ENCODE measurements at places on chromosomes 2 and 18.
A peak's percentile ranks its signal among the peaks of the same experiment; 100 is the strongest.

- no peak for DNase-seq
These were observed 16.3 kb downstream of the CNDP2 start for GRCh38 chr18:74512321-74513053.

DNA sequence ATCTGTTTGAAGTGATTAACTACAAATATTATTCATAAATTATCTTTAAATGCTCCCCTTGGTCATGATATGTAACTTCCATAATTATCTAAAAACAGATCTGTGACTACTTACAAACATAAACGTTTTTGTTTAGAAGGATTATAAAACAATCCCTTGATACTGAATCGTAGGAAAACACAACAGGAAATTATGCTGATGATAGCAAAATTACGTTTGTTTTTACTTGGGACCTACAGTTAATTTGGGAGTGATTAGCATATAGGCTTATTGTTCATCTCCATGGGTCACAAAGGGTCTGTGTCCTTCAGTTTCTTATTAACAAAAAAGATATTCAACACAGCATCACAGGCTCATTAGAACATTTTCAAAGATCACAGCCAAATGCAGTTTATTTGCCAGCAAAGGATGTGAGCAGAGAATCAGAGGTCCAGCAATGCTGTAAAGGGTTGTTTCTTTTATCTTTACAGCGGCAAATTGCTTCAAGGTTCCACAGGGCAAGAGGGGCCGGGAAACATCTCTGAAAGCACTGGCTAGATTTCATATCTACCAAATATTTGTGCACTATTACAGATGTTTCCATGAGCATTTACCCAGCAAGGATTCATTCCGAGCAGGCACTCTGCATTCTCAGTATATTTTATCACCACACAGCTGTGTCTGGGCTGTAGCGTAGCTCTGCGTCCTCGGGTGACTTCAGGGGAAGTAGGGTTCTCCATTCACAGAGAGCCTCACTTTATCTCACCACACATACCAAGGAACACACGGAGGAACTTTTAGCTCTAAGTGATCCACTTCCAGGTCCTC, 4.1 kb downstream of the CCDC195 start:
- peak; percentile 38 for DNase-seq

DNA sequence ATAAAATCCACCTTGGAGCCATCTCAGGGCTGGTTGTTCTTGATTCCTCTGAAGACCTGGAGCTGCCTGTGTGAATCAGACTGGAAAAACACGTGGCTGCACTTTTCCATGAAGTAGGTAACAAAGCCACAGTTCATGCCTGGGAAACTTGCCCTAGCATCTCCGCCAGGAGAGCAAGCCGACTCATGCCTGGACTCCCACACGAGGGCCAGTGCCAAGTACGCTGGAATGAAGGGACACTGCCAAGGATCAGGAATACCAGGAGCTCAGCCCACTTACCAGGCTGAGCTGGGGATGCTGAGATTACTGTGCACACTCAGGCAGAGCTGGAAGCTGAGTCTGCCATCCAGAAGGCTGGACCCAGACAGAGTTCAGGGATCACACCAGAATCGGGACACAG, 10.9 kb upstream of the FHL2 start:
- DNase-seq: peak; percentile 32

DNA sequence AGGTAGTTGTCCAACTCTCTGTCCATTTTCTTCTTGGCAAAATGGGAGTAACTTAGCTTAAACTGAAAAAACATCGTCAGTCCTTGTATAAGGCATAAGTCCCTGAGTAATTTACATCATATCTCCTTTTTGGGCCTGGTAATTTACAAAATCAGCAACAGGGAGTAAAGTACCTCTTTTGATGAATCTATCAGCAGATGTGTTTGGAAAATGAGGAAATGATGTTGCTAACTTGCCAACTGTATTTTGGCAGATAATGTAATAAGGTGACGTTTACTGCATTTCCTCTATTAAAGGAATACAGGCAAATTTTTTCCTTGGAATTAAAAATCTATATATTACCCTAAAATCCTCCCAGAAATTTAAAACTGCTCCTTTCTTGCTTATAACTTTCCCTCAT, 29.2 kb downstream of the ANKRD44 start:
- DNase-seq: no peak

- no peak for DNase-seq
These were observed 55.2 kb downstream of the SNORC start for GRCh38 chr2:232925153-232925820.

DNA sequence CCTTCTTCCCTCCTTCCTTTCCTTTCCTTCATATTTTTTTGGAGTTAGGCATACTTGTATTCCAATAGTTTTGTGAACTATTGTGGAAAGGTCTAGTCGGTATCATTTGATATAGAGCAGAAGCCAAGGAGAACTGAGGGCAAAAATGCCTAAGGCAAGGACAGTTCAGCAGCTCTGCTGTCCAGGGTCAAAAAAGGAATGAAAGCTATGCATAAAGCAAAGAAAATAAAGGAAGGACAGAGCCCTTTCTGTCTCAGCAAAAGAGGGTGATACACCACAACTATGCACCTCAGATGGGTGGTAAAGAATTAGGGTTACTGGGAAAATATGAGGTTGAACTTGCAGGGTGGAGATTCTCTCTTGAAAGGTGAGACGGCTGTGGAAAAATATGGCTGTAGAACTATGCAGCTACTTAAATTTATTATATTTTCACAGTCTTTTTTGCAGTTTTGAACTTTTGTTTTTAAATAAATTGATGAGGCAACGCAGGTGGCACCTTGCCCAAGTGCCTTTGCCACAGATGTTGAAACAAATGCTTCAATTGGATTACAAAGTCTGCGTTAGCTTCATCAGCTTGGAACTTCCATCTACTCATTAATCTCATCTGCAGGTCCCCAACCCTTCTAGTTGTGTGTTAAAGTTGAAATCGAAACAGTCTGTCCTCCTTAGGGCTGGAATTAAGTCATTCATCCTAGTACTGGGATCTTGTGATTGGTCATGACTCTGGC, 20.8 kb downstream of the LHCGR start:
- DNase-seq: no peak

DNA sequence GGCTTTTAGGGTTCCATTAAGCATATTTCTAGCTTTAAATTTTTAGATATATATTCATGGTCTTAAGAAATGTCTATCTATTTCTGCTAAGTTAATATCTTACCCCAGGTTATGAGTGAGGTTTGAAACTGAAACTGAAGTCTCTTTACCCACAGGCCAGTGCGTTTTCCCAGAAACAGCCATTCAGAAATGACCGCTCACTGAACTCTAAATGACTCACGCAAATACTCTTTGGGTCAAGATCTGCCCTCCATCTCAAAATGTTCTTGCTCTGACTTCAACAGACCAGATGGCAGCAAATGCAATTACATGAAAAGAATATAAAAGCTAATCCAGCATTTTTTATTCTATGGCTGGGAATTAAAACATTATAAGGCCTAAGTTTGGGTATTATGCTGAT, 315.2 kb downstream of the TDRD15 start:
- DNase-seq: peak; percentile 21

GRCh38 chr18:55582325-55582724, 5.7 kb downstream of the TCF4 start:
- no peak for DNase-seq

GRCh38 chr2:176817061-176817565, 395.5 kb upstream of the HNRNPA3 start:
- DNase-seq: no peak

DNA sequence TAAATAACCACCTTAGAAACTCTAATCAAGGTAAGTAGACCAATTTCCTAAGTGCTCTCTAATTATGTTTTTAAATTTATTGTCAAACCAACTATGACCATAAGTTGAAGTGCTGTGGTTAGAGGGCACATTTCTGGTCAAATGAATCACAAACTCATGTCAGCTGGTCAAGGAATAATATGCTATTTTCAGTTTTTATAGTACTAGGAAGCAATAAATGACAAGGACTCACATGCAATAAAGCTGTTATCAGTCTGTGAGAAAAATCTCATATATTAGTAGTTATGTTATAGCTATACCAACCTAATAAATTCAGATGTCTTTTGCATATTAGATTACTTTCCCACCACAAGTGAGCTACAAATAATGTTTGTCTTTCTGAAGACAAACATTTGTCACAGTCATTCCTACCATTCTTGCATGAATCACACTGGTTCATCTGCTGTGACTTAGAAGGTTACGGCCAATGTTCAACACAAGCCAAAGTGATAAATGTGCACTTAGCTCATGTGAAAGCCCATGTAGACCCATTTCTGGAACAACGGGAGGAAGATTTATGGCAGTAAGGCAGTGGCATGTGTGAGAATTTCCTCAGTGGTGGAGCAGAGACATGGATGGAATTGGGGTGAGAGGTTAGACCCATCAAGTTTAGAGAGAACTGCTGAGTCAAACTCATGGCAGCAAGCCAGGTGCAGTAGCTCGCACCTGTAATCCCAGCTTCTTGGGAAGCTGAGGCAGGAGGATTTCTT, 27.4 kb upstream of the CCNYL1 start:
- DNase-seq: no peak

GRCh38 chr2:3301001-3301400, 76.6 kb downstream of the EIPR1 start:
- DNase-seq: no peak

DNA sequence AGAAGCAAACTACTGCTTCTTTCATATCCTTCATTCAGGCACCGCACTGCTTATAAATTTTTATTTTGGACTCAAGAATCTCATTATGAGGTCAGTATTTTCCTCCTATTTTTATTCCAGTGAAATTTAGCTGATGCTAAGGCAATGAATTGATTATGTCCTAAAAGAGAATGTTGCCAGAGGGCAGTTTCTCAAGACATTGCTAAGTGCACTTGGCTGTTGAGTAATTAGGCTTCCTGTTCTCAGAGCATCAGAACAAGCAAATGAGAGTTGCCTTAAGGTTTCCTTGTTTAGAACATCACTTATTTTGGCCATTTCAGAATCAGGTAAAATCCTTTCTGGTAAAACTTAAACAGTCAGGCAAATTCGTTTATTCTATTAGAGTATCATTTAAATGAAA, 548.6 kb upstream of the ZEB2 start:
- no peak for DNase-seq

DNA sequence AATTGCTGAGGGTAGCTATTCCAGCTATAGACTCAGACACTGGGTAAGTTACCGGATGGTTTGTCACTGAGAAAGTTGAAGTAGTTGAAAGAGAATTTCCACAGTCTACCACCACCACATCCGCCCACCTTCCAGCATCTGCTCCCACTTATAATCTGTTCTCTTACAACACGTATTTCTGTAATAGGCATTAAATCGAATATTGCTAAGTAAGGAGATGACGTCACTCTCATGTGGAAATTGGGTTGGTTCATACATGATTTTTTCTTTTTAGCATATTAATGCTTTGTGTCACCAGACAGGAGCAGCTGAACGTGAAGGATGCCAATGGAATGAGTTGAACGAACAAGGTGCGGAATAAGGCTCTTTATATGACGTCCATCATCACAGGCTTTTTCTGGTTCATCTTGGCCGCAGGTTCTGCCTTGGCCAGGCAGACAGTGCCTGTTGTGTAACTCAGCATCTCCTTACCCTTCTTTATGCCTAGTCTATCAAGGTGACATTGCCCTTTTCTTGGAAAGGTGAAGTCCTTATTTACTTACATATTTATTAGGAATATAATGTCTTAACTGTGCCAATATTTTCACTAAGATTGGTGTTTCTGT, 45.9 kb downstream of the THUMPD2 start:
- no peak for DNase-seq

DNA sequence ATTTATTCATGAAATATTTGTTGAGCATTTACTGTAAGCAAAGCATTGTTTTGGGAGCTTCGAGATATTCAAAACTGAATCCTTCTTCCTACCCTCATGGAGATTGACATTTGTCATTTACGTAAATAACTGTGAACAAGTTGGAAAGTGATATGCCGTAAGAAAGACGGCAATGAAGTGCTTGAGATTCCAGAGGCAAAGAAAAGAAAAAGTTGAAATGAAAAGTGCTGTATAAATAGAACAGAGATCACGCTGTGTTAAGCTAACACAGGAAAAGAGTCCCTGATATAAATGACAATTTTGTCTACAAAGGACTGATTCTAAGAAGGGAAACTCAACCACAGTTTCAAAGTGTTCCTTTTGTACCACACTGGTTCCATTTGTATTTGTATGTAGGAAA, 1.8 kb downstream of the CHRNA1 start:
- no peak for DNase-seq

DNA sequence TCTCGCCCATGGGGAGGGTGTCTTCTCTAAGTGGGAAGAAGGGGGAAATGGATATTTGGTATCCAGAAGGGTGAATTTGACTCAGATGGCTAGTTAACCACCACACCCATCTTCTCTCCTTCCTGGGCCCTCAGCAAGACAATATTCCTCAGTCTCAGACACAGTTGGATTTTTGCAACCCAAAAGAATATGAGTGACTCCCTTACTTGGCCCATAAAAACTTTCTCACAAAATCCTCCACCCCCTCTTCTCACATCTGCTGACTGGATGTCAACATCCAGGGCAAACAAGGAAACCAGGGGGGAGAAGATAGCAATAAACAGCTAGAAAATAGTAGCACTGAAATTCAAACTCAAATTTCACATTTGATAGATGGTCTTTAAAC, 35.3 kb upstream of the GCC2 start:
- DNase-seq: no peak

DNA sequence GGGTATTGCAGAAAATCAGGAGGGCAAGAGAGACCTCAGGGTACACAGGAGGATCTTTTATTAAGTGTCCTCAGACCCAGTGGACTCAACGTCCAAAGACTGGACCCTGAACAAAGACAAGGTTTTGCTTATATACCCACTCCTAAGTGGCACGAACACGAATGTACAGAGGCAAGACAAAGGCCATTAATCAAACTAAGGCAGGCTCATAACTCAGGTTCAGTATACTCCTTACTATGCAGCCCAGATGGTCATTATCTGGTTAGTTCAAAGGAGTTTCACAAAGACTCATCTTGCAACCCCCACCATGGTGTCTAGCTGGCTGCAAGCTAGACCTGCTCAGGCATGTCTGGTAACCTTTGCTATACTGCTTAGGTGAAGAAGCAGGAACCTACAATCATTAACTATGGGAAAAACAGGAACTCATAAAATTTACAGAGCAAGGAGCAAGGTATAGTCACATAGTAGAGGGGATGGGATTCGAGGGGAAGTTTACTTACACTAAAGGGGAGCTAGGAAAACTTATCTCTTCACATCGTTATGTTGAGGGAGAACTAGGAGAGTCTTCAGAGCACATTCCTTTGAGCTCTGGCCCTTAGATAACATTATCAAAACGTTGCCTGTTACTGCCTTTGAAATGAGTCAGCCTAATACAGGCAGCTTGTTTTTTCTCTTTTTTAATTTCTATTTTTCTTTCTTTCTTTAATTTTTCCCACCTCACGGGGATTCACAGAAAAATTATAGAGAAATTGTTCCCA, 33.9 kb downstream of the SLC4A3 start:
- DNase-seq: no peak

- DNase-seq: no peak
These were observed 282.0 kb upstream of the REV1 start for GRCh38 chr2:99771681-99772333.

DNA sequence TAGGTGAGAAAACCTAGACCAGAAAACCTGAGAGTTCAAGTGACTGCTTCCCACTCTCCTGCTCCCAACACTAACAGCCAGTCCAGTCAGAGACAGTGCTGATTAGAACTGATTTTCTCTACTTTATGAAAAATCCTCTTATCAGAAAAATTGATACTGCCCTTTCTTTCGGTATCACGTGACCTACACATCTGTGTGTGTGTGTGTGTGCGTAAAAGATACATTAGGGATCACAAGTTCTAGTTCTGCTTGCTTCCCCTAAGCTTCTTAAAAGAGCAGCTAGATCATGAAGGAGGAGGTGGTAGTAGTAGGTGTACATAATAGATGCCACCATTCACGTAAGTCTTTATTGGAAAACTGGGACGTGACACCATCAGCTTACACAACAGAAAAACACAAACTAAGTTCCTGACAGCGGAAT, 1.5 kb downstream of the ARL5A start:
- DNase-seq: no peak

- no peak for DNase-seq
These were observed 7.7 kb downstream of the FAM228A start for GRCh38 chr2:24182507-24182906.
